ENCODE measurements at places on chromosomes 2 and 18. TPM values are rescaled to one million over a fixed set of nuclear protein-coding genes. Genes with fewer than 3 reads are reported as not detected.

- H3K27me3 ChIP-seq = no peaks in the 10 kb centered on the region
- no peak overlapping the region for H3K27ac ChIP-seq
- H3K4me1 ChIP-seq = no peaks in the 10 kb centered on the region
- no peak for DNase-seq
- no peaks in the 10 kb centered on the region for H3K36me3 ChIP-seq
These were observed 237.4 kb downstream of the RNF144A start for GRCh38 chr2:7154656-7155055.

- DNase-seq = no peak
- peaks cover 30% of the 10 kb centered on the region for H3K4me1 ChIP-seq
- H3K4me3 ChIP-seq = no peak overlapping the region
- H3K27me3 ChIP-seq = no peaks in the 10 kb centered on the region
These were observed 48.2 kb downstream of the CXCR4 start for GRCh38 chr2:136069773-136070172.

DNA sequence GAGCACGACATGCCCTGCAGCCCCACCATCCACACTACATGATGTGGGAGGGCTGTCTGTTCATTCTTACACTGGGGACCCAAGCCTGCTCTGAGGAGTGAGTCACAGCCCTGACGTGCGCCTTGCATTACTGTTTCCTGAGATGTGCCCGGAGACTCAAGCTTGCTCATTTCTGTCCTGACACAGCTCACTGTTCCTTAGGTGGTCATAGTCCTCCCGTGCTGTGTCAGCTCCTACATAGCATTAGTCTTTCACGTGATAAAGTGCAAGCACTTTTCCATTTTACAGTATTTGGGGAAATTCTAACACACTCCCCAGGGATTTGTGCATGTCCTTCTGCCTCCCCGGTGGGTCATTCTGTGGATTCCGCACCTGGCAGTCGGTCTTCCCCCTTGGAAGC lies 46.2 kb upstream of the TRIM43B start:
- H3K27me3 ChIP-seq = no peaks in the 10 kb centered on the region
- H3K27ac ChIP-seq = no peak overlapping the region
- DNase-seq = peak; percentile 20

- H3K4me1 ChIP-seq = peaks cover 2% of the 10 kb centered on the region
- H3K36me3 ChIP-seq = no peaks in the 10 kb centered on the region
- H3K4me3 ChIP-seq = no peak overlapping the region
- peak; percentile 61 for DNase-seq
These were observed 36.6 kb downstream of the RPL31 start for GRCh38 chr2:101038455-101039255.

GRCh38 chr18:36015629-36016028 lies 43.1 kb downstream of the RMP24 start:
- H3K36me3 ChIP-seq = no peaks in the 10 kb centered on the region
- no peaks in the 10 kb centered on the region for H3K4me1 ChIP-seq
- H3K27ac ChIP-seq = no peak overlapping the region
- no peak overlapping the region for H3K4me3 ChIP-seq
- DNase-seq = no peak
- no peaks in the 10 kb centered on the region for H3K27me3 ChIP-seq

Gene PSMA8
- 1.3 TPM for total RNA-seq

Data from activated CD8-positive, alpha-beta T cell treated with anti-CD3 and anti-CD28 coated beads for 36 hours (primary cell).